ENCODE measurements at places on chromosomes 13 and 19.

DNA sequence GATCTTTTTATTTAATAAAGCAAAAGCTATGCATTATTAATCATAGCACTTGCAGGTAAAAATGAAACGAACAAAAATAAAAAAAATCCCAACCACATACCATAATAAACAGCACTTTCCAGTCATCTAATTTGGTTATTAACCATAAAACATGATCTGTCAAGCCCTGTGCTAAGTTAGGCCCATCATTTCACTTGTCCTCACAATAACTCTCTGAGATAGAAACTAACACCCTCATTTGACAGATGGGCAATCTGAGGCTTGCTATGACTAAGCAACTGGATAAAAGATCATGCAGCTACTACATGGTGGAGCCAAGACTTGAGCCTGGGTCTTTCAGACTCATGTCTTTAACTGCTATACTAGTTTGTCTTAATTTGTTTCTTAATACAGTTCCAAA lies 21.8 kb downstream of the PROSER1 start:
- no peak for DNase-seq

DNA sequence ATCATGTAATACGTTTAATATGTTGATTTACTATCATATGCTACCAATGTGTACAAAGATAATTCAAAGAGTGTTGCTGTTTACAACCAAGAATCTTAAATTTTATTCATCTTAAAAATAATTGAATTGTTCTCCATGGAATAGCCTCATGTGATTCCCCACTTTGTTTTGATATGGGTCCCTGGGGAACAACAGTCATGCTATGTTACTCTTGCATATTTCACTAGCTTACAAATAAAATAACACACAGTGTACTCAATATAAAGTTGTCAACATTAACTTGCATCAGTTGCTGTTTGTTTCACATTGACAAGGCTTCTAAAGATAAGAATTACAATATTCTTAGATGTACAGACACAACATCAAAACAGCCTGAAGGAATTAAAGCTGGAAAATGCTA lies 2.3 kb downstream of the ENOX1 start:
- DNase-seq: no peak

- no peak for DNase-seq
Measured at GRCh38 chr19:41547569-41547968, 28.4 kb upstream of the CEACAM21 start.

- no peak for DNase-seq
Measured at GRCh38 chr13:20151016-20151415, 9.8 kb downstream of the GJA3 start.

GRCh38 chr19:33718651-33719254 lies 77.9 kb upstream of the KCTD15 start:
- no peak for DNase-seq

DNA sequence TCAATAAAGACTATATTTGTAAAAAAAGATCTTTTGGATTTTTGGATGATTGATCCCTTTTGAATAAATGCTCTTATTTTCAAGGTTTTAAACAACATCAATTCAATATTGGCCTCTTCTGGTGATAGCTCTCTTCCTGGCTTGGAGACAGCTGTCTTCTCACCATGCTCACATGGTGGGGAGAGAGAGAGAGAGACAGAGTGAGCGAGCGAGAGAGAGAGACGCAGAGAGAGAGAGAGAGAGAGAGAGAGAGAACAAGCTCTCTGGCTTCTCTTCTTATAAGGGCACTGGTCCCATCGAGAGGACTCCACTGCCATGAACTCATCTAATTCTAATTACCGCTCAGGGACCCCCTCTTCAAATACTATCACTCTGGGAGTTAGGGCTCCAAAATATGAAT lies 32.1 kb upstream of the FARP1 start:
- no peak for DNase-seq

DNA sequence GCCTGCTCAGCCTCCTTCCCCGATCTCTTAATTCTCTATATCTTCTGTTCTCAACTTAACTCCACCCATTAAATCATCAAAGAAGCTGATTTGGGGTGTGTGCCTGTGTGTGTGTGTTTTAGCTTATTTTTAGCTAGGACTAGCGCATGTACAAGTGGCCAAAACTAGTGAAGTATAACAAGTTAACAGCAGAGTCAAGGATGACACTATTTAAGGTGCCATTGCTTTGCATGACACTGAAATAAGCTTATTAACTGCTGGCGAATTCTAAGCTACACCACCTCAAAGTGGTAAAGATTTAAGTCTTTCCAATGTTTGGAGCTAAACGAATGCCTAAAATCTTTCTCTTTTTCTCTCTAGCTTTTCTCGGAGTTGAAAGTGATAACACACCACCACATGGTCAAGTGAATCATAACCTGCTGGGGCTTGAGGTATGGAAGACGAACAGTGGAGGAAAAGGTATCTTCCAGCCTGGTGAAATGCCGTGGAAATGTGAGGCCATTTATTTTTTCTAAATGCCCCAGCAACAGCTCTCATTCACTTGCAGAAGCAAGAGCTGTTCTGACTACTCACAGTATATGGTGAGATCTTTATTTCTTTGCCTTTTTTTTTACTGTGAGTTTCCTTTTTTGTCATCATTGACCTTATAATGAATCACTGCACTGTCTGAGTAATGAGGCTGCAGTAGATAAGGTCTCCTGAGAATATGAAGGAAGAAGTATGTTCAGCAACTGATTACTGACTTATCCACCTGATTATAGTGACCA lies 570.3 kb downstream of the PCDH9 start:
- DNase-seq: no peak

- no peak for DNase-seq
Measured at GRCh38 chr19:7104747-7105447, 35.4 kb downstream of the ZNF557 start.

DNA sequence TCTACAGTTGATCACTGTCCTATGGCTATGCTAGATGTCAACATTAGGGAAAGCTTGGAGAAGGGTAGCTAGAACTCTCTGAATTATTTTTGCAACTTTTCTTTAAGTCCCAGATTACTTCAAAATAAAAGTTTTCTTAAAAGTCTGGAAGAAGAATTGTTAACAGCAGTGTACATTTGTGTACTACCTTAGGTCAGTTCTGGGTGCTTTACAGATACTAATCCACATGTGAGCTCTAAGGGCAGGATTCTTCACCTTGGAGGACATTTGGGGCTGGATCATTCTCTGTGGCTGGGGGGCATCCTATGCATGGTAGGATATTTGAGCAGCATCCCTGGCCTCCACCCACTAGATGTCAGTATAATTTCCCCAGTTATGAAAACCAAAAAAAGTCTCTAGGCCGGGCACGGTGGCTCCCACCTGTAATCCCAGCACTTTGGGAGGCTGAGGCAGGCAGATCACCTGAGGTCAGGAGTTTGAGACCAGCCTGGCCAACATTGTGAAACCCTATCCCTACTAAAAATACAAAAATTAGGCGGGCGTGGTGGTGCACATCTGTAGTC lies 2.8 kb downstream of the BRME1 start:
- no peak for DNase-seq

DNA sequence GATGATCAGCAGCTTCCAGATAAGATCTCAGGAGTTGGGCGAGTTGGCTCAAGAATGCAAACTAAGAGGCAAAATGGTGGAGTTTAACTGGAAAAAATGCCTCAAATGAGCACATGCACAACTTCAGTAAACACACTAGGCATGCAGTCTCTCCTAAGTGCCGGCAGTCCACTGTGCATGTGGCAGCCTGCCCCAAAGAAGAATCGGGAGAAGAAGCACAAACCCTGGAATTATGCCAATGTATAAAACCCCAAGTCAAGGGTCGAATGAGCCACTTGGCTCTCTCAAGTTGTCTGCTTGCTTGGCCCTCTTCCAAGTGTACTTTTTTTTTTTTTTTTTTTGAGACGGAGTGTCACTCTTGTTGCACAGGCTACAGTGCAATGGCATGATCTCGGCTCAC lies 53.3 kb upstream of the SLITRK1 start:
- DNase-seq: no peak

- peak; percentile 5 for DNase-seq
Measured at GRCh38 chr19:42606660-42607351, 12.1 kb upstream of the CEACAM8 start.

- DNase-seq: no peak
Measured at GRCh38 chr19:45311621-45312020, 11.1 kb downstream of the CKM start.

GRCh38 chr19:58582985-58583384 lies 9.8 kb upstream of the MZF1 start:
- no peak for DNase-seq

GRCh38 chr19:40356681-40357595 lies 8.4 kb downstream of the PLD3 start:
- no peak for DNase-seq

- no peak for DNase-seq
Measured at GRCh38 chr13:89687066-89687465, 1660.4 kb upstream of the MIR17HG start.

GRCh38 chr13:63944911-63945310 lies 2529.3 kb upstream of the PCDH20 start:
- DNase-seq: no peak
